ENCODE measurements at places on chromosomes 6 and 20.

DNA sequence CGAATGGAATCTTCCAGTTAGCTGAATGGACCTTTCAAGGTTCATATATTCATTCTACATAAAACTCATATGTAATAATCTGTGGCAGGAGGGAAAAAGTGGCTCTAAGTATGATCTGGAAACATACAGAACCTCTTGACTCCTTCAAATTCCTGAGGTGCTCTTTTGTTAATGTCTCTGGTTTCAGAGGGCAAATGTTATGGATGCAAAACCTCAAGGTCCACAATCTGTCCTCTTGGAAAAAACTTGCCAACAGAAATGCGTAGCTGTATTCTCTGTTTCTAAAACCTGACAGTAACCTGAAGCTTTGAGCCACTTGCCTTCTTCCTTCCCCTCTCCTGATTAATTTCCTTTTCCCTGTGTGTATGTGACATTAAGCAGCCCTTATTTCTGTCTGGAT, 80.9 kb upstream of the SUPT3H start:
- H3K4me1 ChIP-seq = peaks cover 15% of the 10 kb centered on the region
- no peak overlapping the region for H3K4me3 ChIP-seq

DNA sequence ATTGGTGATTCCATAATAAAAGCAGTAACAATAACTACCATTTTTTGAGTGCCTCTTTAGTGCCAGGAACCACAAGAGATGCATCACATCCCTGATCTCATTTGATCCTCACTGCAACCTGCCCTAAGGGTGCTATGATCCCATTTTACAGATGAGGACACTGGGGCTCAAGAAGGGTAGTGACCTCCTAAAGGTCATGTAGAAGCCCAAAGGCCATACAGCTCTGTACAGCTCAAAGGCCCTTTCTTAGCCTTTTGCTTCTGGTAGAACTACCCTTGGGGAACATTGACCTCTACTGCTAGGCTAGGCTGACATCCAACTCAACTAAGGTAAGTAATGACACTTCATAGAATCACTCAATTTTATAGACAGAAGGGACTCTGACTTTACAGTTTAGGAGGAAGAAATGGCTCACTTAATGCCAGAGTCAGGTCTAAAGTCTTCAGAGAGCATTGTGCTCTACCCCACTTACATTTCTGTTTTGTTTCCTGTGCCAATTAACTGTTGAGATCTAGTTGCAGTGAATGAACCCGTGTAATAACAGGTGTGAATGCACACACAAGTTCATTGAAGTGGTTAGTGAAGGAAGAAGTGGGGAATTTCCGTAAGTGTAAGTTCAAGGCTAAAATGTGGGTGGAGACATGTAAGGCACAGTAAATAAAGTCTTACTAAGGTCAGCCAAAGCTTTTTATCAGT, 10.7 kb downstream of the SLC9A8 start:
- no peak overlapping the region for H3K4me3 ChIP-seq
- H3K4me1 ChIP-seq = peaks cover 48% of the 10 kb centered on the region
- peak overlapping the region; percentile 68 for H3K27ac ChIP-seq
- DNase-seq = no peak
- H3K27me3 ChIP-seq = no peaks in the 10 kb centered on the region

- no peaks in the 10 kb centered on the region for H3K27me3 ChIP-seq
- no peak overlapping the region for H3K27ac ChIP-seq
- peaks cover 57% of the 10 kb centered on the region for H3K36me3 ChIP-seq
- H3K4me3 ChIP-seq = no peak overlapping the region
- peaks cover 7% of the 10 kb centered on the region for H3K4me1 ChIP-seq
- no peak for DNase-seq
These were observed 92.2 kb downstream of the CTNNBL1 start for GRCh38 chr20:37786043-37786442.

DNA sequence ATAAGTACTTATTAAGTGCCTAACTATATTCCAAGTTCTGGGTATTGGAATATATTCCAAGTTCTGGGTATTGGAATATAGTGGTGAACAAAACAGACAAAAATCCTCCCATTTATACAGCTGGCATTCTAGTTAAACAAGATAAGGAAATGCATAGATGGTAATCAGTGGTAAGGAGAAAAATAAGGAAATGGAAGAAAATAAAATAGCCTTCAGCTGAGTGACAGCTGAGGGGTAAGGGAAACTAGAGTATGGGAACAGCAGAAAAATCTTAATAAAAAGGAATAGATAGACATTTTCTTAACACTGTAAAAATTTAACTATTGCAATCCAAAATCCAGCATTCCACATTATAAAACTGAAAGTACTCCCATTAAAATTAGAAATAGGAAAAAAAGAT, 17.2 kb upstream of the WFDC10A start:
- H3K36me3 ChIP-seq = peaks cover 6% of the 10 kb centered on the region
- DNase-seq = no peak
- no peak overlapping the region for H3K4me3 ChIP-seq
- H3K27ac ChIP-seq = no peak overlapping the region
- peaks cover 23% of the 10 kb centered on the region for H3K27me3 ChIP-seq

- H3K4me3 ChIP-seq = no peak overlapping the region
- H3K27ac ChIP-seq = no peak overlapping the region
- H3K4me1 ChIP-seq = peaks cover 11% of the 10 kb centered on the region
- H3K27me3 ChIP-seq = no peaks in the 10 kb centered on the region
- no peak for DNase-seq
- H3K36me3 ChIP-seq = peaks cover 1% of the 10 kb centered on the region
These were observed 64.7 kb upstream of the TIAM2 start for GRCh38 chr6:154930451-154930851.

GRCh38 chr6:42450477-42451332, 1.0 kb downstream of the TRERF1 start:
- peaks cover 10% of the 10 kb centered on the region for H3K27me3 ChIP-seq
- peak; percentile 56 for DNase-seq
- H3K4me1 ChIP-seq = peaks cover 51% of the 10 kb centered on the region
- H3K27ac ChIP-seq = peak overlapping the region; percentile 82
- H3K4me3 ChIP-seq = peak overlapping the region; percentile 91
- no peaks in the 10 kb centered on the region for H3K36me3 ChIP-seq

DNA sequence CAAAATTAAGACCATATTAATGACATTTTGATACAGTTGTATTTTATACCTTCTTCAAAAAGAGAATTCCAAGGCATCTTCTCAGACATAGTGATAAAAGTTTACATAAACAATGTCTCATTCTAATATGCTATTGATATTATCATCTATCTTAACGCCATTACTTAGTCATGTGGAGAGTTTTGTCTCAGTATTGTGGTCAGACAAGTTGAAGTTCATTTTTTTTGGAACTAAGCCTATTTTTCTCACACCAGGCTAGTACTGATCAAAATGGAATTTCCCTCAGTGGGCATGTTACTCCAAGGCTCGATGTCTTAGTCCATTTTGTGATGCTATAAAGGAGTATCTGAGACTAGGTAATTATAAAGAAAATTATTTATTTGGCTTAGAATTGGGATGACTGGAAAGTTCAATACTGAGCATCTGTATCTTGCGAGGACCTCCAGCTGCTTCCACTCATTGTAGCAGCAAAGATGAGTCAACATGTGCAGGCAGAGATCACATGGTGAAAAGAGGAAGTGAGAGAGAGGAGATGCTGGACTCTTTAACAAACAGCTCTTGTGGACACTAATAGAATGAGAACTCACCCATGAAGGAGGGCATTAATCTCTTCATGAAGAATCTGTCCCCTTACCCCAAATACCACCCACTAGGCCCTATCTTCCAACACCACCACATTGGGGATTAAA, 825.5 kb upstream of the MANEA start:
- no peaks in the 10 kb centered on the region for H3K36me3 ChIP-seq
- no peaks in the 10 kb centered on the region for H3K27me3 ChIP-seq
- DNase-seq = no peak
- no peaks in the 10 kb centered on the region for H3K4me1 ChIP-seq
- no peak overlapping the region for H3K4me3 ChIP-seq
- no peak overlapping the region for H3K27ac ChIP-seq

DNA sequence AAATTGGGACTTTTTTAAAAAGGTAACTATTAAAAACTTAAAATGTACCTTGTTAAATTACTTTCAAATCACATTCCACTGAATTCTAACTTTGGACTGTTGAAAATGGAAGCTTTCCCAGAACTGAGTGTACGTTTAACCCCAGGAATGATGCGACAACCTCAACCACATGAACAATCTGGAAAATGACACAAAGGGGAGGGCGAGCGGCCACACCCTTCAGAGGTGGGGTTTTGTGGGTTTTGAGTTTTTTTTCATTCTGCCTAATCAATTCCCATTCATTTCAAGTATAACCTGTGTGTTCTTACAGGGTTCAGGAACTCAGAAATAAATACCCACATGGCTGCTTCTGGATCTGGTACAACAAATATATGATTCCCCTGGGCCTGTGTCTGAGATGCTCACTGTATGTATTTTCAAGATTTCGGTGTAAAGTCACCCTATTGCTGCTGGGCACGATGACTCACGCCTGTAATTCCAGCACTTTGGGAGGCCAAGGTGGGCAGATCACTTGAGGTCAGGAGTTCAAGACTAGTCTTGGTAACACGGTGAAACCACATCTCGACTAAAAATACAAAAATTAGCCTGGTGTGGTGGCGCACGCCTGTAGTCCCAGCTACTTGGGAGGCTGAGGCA, 21.6 kb downstream of the CNKSR3 start:
- no peaks in the 10 kb centered on the region for H3K36me3 ChIP-seq
- peaks cover 2% of the 10 kb centered on the region for H3K27me3 ChIP-seq
- H3K4me3 ChIP-seq = no peak overlapping the region
- no peak for DNase-seq
- no peaks in the 10 kb centered on the region for H3K4me1 ChIP-seq

DNA sequence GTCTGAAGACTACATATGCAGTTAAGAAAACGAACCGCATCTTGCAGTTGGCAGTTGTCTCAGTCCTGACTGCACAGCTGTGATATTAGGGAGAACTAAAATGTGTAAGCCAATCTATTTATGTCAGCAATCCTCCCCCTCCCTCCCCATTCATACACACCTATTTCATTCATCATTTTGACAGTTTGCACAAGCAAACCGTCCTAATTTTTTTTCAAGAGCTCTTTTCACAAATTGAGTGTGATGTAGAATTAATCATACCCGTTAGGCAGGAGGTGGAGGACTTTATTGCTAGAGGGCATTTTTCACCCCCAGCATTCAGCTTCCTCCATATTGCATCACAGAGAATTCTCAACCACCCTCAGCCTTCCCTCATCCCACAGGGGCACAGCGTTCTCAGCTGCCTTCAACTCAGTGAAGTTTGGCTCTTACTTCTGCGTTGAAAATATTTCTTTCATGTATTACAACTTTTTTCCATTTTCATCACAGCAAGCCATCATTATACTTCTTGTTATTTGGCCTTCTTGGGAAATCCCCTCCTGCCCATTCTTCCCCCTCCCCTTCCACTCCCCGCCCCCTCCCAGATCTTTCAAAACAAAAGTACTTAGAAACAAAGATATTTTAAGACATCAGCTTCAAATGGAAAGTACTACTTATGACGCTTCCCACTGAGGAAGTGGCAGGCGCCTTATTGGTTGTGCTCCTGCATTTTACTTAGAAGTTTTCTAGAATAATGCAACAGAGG, 37.5 kb downstream of the NOX3 start:
- H3K36me3 ChIP-seq = no peaks in the 10 kb centered on the region
- H3K27ac ChIP-seq = peak overlapping the region; percentile 99
- peaks cover 51% of the 10 kb centered on the region for H3K4me1 ChIP-seq
- H3K4me3 ChIP-seq = peak overlapping the region; percentile 74
- peak; percentile 57 for DNase-seq

GRCh38 chr20:62795023-62795761, 1.1 kb upstream of the MRGBP start:
- DNase-seq = peak; percentile 79
- H3K36me3 ChIP-seq = peaks cover 14% of the 10 kb centered on the region
- H3K27me3 ChIP-seq = no peaks in the 10 kb centered on the region
- H3K4me1 ChIP-seq = peaks cover 48% of the 10 kb centered on the region

- no peaks in the 10 kb centered on the region for H3K27me3 ChIP-seq
- peaks cover 8% of the 10 kb centered on the region for H3K36me3 ChIP-seq
- peaks cover 62% of the 10 kb centered on the region for H3K4me1 ChIP-seq
These were observed 4.2 kb downstream of the UBE2J1 start for GRCh38 chr6:89348372-89348771.

GRCh38 chr6:15744818-15745402, 82.1 kb upstream of the DTNBP1 start:
- DNase-seq = no peak
- peaks cover 7% of the 10 kb centered on the region for H3K27me3 ChIP-seq
- peaks cover 5% of the 10 kb centered on the region for H3K4me1 ChIP-seq
- no peak overlapping the region for H3K4me3 ChIP-seq
- no peaks in the 10 kb centered on the region for H3K36me3 ChIP-seq

DNA sequence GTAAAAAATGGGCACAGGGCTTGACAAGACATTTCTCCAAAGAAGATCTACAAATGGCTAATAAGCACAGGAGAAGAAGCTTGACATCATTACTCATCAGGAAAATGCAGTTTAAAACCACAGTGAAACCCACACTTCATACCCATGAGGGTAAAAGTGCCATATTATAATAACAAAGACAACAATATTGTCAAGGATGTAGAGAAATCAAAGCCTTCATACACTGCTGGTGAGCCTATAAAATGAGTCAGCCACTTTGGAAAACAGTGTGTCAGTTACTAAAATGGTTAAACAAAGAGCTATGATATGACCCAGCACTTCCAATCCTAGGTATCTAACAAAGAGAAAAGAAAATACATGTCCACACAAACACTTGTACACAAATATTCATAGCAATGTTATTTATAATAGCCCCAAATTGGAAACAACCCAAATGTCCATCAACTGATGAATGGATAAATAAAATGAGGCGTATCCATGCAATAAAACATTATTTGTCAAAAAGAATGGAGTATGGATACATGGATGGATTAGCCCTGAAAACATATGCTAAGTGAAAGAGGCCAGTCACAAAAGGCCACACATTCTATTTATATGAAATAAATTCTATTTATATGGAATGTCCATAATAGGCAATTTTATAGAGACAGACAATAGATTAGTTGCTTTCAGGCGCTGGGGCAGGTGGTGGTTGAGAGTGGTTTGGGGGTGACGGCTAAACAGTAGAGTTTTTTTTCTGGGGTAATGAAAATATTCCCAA, 11.5 kb upstream of the IL20RA start:
- no peak overlapping the region for H3K4me3 ChIP-seq
- H3K4me1 ChIP-seq = no peaks in the 10 kb centered on the region
- H3K27me3 ChIP-seq = peaks cover 30% of the 10 kb centered on the region
- no peak for DNase-seq

- no peaks in the 10 kb centered on the region for H3K36me3 ChIP-seq
- no peak for DNase-seq
- no peaks in the 10 kb centered on the region for H3K4me1 ChIP-seq
- no peak overlapping the region for H3K27ac ChIP-seq
- H3K4me3 ChIP-seq = no peak overlapping the region
These were observed 31.8 kb downstream of the ELOVL2 start for GRCh38 chr6:11012295-11012754.

DNA sequence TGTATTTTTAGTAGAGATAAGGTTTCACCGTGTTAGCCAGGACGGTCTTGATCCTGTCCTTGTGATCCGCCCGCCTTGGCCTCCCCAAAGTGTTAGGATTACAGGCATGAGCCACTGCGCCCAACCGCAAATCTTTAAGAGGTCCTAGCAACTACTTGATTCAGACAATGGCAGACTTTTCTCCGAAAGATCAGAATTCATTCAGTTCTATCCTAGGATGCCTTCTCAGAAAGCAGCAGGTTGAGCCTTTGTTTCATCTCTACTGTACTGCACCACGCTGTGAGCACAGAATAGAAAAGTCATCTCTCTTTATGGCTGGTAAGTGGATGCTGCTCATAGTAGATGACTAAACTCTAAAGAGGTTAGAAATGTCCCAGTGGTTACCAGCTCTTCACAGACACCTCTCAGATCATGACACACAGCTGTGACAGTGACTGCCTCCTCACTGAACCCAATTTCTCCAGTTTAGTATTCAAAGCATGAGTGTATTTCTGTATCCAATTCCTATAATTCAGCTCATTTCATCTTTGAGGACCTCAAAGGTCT, 6.0 kb upstream of the HSF2 start:
- no peaks in the 10 kb centered on the region for H3K36me3 ChIP-seq
- peaks cover 2% of the 10 kb centered on the region for H3K27me3 ChIP-seq
- no peak for DNase-seq
- H3K27ac ChIP-seq = no peak overlapping the region

Measured in activated naive CD8-positive, alpha-beta T cell treated with anti-CD3 and anti-CD28 coated beads, Interleukin-2, amount 50 U/mL, for 24 hours (primary cell).